M059J (cell line): ENCODE measurements at places on chromosomes 6 and 20. TPM values are rescaled to one million over a fixed set of nuclear protein-coding genes. Genes with fewer than 3 reads are reported as not detected.
A peak's percentile ranks its signal among the peaks of the same experiment; 100 is the strongest.

- DNase-seq: peak; percentile 28
Observed at GRCh38 chr6:34425132-34425497, 754 bp downstream of the RPS10 start.

DNA sequence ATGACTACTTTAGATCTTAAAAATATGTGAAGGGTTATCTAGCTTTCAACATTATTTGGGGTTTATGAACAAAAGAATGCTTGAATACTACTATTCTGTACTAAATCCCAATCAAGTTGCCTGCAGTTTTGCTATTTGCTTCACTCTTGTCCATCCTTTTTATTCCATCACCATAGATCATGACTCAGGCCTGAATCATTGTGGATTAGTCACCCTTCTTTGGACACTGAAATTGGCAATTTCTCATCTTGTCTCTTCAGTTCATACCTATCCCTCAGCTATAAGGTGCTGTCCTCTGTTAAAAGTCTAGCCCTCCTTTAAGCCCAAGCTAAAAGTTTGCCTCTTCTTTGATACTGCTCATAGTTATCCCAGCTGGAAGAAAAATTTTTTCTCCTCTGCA is 199.1 kb downstream of the CENPW start:
- peak; percentile 75 for DNase-seq

- no peak for DNase-seq
Observed at GRCh38 chr6:50187351-50187921, 137.7 kb upstream of the DEFB112 start.

DNA sequence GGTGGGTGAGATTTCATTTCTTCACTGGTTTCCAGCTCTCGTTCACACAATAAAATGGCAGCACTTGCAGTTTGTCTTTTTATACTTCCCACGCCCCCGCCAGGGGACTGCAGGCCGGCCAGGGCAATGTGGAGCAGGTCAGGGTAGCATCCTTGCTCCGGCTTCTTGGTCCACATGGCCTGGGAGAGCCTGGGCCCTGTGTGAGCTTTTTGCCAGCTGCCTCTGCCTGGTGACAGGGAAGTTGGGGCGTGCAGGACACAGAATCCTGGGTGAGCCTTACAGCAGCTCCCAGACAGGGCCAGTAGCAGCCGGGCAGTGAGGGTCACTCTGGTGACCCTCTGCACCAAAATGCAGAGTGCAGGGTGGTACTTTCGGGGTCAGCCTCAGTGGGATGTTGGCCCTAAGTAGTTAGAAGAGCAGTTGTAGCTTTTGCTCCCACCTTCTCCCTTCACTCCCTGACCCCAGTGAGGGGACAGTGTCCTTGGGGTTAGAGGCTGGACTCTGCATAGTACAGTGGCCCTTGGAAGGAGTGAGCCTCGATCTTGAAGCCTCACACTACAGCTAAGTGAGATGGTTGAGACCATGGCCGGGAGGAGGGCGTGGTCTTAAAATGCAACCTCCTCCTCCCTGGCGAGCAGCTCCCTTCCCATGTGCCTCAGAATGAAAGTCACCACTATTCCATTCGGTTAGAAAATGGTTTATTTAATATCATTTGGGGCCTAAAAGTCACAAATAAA is 23.8 kb downstream of the PYGB start:
- DNase-seq: no peak

The HMGCLL1 gene
- 0.20 TPM in 1 of 2 replicates, not detected in the other for total RNA-seq

- DNase-seq: peak; percentile 67
Observed at GRCh38 chr6:143215363-143215762, 154.7 kb downstream of the AIG1 start.

The ABCC10 gene
- total RNA-seq: 11.7 and 16.5 TPM in 2 replicates

DNA sequence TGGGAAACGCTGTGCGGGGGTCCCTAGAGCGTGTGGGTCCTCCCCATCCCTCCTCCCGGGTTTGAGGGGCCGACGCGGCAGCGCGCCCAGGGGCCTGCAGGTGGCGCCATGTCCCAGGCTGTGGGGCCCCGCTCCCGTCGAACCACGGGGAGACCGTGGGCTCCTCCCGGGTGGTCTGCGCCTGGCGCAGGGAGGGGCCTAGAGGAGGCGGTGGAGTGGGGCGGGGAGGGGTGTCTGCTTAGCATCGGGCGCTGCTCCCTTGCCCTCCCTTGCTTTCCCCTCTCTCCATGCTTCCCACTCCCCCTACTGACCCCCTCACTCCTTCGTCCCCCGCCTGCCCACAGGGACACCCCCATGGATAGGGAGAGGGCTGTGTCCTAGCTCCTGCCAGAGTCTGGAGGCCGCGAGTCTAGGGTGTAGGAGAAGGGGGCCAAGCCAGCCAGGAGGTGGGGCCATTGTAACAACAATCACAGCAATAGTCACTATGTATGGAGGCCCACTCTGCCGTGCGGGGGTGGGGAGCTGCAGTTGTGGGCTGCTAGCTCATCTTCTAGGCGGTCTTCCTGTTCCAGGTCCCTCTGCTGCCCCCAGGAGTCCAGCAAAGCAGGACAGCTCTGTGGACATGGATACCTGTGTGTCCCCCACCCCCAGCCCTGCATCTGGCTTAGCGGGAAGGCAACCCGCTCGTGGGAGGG is 51.7 kb downstream of the CHMP4B start:
- DNase-seq: peak; percentile 73

DNA sequence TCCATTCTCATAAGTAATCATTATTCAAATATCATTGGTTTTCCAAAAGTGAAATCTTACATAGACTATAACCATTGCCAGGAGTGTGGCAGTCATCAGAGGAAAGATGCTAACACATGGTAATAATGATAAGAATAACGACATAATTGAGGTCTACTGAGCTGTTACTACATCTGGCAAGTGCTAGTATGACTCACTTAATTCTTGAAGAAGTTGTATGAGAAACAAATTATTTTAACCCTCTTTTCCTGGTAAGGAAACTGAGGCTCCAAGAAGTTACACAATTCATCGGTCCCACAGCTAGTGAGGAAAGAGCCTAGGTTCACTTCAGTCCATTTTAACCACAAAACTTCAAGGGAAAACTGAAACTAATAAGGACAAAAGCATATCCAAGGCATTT is 335.6 kb upstream of the BTBD3 start:
- peak; percentile 14 for DNase-seq

The PRR18 gene
- total RNA-seq: not detected in 2 replicates

- DNase-seq: no peak
Observed at GRCh38 chr6:167347226-167347625, 22.3 kb downstream of the TTLL2 start.

GRCh38 chr6:90654166-90654565 is 67.3 kb upstream of the MAP3K7 start:
- DNase-seq: no peak

GRCh38 chr6:157721426-157721825 is 101.6 kb upstream of the SNX9 start:
- DNase-seq: no peak

DNA sequence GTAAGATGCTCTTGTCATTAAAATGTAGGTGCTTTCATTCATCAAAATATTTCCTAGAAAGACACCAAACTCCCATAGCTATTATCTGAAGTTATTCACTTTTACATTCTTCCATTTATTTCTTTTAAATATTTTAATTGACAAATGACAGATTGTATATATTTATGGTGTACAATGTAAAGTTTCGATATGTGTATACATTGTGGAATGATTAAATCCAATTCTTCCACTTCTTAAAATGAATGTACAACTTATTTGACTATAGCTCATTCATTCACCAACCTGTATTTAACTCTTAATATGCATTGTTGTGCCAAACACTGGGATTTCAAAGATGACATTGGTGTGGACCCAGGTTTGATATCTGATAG is 41.0 kb downstream of the CCN2 start:
- no peak for DNase-seq

The PPDPF gene
- 263 and 328 TPM in 2 replicates for total RNA-seq

GRCh38 chr6:34084591-34085290 is 61.1 kb downstream of the GRM4 start:
- DNase-seq: no peak

GRCh38 chr6:27141529-27142015 is 105.9 kb upstream of the PRSS16 start:
- no peak for DNase-seq

The TUBB1 gene
- 0.17 TPM in 1 of 2 replicates, not detected in the other for total RNA-seq

DNA sequence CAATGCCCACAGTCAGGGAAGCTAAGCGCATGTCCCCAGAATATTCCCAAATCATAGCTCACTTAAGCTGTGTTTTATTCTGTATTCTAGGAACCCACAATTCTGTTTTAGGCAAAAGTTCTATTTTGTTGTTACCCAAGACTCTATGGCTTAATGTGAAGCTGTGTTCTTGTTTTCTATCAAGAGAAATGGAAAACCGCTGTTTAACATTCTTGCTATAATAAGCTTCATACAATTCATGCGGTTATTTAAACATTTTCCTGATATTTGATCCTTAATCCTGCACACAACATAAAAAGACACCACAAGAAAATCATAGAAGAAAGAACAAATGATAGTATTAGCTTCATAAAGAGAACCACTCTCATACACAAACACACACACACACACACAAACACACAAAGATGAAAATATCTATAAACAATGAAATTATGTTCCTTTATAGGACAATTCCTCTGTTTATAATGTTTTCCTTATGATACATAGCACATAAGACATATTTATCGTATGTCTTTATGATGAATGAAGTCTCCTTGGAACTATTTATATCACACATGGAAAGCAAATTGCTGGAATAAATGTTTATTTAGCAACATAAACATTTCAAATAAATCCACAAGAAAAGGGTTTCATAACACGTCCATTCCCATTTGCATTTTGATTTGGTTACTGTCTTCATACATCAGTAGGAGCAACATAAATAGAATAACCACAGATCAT is 16.4 kb upstream of the COL21A1 start:
- no peak for DNase-seq

The PHACTR1 gene
- 1.2 and 3.5 TPM in 2 replicates for total RNA-seq

DNA sequence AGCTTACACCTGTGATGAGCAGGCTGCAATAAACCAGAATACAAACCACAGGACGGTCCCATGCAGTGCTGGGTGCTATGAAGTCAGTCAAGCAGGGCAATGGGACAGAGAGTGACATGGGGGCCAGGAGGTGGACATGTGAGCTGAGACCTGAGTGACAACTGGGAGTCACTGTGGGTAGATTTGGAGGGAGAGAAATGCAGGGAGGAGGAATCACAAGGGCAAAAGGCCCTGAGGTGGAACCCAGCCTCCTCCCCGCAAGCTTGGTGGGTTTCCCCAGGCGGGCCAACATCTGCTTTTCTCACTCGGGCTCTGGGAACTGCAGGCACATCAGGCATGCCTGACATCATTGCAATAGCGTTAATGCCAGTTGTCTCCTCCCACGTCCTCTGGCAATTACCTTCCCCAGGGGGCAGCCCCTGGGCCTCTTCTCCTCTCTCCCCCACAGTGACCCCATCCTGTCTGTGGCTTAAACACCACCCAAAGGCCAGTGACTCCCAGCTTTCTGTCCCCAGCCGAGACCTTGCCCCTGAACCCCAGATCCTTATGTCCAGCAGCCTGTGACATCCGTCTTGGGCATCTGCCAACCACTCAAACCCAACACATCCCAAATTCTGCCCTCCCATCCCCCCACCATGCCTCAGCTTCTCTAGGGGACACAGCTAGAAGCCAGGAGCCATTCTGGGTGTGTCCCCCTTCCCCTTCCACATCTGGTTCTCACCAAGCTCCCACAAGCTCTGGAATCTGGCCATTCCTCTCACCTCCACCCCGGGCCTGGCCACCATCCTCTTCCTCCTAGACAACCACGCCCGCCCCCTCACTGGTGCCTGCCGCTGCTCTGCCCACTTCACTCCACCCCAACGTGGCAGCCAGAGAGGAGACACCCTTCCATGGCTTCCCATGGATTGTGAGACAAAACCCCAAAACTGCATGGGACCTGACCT is 28.2 kb downstream of the PDRG1 start:
- DNase-seq: no peak

The ARID1B gene
- 8.3 and 18.2 TPM in 2 replicates for total RNA-seq
